Choroid plexus epithelial cell (primary cell): ENCODE measurements at places on chromosomes 2 and 18.

- no peak for DNase-seq
Observed at GRCh38 chr2:238786792-238787490, 60.9 kb upstream of the TWIST2 start.

DNA sequence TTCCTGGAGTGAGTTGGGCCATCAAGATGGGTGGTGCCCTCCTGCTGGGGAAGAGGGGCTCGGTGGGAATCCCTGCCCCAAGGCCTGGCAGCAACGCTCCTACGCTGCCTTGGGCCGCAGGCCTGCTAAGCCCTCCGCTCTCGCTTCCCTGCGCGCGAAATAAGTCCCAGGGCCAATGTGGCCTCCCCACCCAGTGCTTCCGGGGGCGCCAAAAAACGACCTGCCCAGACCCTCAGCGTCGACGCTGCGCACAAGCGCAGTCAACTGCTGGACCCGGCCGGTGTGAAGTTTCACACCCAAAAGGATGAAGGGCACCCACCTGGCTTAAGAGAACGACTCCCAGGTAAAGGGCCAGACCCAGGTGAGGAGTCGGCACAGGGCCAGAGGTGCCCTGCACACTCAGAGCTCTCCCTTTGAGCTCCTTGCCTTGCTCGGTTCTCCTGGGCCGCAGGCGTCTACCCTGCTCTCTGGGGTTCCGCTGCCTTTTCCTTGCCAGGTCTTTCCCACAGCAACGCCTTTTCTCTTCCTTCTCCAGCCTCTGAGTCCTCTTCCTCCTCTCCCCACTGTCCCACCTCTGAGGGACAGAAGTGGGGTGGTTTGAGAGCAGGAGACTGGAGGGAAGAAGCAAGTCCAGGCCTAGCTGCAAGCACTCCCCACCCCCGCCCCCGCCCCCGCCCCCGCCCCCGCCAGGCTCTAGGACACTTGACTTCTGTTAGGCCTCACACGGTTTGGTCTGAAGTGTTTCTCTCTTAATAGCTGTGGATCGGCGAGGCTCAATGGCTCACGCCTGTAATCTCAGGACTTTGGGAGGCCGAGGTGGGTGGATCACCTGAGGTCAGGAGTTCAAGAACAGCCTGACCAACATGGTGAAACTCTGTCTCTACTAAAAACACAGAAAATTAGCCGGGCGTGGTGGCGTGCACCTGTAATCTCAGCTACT lies at the start of gene DNAJC5G:
TSS of gene DNAJC5G (plus strand) at position 223 of the 940 bp plus-strand sequence. CDS start 1,296 bp downstream, outside the sequence.
- DNase-seq, result no peak

DNA sequence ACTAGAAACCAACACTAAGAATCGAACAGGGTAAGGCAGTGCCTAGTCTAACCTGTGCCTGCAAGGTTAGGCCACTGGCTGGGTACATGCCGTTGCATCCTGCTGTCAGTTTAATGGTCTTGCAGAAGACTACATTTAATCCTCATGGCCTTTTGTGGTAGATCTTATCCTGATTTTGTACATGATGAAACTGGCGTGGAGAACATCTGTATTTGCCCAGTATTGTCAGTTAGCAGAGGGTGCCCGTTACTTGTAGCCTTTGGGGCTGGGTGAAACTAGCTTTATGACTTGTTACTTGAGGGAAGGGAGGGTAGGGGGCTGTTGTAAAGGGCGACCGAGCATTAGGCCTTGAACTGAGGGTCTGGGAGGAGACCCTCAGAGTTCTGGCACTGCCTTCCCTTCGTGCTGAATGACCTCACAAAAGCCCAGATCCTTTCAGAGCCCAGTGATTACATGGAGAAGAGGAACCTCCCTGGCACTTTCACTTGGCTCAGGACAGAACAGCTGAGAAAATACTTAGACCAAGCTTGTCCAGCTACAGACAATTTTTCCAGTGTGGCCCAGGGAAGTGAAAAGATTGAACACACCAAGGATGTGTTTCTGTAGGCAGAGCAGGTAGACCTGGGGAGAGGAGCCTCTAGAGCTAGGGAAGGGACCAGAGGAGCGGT lies 19.5 kb downstream of the SLC20A1 start:
- DNase-seq, result no peak

DNA sequence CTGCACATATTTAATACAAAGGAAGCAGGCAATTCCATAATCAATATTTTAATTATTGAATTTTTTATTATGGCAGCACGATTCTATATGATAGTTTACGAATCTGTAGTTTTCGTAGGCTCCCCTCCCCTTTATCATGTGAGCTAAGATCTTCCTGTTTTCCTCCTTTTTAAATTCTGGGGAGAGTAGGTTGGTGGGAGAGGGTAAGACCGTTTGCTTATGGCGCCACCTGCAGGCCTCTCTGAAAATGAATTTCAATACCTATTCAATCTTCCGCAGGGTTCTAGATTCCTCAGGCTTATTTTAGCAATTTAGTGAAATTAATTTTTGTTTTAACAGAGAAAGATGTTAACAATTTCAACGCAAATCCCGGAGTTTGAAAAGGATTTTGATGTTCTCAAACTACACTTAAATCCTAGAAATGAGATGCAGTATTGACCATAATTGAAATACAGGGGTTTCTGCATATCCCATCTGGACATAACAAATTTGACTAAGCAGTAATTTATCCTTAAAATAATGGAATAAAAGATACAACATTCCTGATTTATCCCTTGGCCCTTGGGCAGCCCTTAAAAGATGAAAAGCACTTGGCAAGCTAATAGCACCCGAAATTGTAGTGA lies 12.8 kb upstream of the GBX2 start:
- DNase-seq, result peak; percentile 85

DNA sequence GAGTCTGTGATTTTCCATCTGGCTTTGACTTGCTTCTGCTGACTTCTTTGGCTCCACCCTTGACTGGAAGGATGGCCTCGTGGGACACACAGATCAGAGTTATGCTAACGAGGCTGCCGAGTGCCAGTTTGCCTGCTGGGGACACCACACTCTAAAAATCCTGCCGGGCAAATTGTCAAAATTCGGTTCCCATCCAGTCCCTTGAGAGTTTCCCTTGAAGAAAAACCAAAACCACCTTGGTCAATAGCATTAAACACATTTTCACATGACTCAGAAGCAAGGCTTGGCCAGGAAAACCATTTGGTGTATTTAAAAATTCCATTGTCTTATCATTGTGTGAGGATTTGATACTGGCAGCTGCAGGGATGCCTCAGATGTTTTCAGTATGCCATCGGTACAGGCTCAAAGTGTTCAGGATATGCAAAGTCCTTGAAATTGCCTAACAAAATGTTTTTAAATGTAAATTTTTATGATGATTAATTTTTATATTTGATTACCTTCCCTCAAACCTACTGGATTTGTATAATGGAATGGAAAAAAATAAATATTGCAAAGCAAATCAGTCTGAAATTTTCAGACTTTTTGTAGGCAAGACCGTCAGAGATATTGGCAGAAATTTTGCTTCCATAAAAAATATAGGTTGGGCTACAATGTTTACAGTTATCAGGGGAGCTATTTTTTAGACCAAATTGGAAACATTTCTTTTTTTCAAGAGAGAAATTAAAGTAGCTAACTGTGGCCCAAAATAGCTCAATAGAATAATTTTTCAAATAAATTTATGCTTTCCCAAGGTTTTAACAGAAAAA lies 41.6 kb downstream of the KCNE4 start:
- DNase-seq, result peak; percentile 39

DNA sequence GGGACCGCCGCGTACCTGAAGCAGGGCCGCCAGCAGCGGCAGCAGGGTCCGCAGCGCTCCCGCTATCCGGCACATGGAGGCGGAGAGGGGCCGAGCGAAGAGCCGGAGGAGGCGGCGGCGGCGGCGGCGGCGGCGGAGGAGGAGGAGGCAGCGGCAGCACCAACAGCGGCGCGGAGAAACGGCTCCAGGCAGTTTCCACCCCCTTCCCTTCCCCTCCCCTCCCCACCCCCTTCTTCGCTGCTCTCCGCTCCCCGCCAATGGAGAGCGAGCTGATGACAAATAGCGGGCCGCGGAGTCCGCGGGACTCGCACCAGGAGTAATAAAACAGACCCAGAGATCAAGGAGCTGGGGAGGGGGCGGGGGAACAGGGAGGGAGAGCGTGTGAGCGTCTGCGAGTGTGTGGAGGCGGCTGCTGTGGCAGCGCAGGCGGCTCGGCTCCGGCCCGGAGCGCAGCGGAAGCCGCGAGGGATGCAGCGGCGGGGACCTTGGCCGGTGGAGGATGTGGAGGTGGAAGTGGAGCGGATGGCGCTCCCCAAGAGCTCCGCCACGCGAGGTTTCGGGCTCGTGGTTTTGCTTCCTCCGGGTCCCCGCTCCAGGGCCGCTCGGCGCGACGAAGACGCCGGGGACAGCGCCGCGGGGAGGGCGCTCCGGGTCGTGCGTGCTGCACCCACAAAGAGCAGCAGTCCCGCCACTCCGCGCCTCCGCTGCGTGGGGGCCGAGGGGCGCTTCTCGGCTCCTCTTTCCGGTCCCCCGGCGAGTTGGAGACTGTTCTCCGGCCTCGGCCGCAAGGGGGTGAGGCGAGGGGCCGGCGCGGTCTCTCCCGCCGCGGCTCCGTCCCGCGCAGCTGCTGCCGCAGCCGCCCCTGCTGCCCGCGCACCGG lies at the start of gene CDH2:
TSS of gene CDH2 (minus strand) at position 183 of the 880 bp plus-strand sequence. CDS start at position 75, 108 bp downstream.
- DNase-seq, result peak; percentile 84

DNA sequence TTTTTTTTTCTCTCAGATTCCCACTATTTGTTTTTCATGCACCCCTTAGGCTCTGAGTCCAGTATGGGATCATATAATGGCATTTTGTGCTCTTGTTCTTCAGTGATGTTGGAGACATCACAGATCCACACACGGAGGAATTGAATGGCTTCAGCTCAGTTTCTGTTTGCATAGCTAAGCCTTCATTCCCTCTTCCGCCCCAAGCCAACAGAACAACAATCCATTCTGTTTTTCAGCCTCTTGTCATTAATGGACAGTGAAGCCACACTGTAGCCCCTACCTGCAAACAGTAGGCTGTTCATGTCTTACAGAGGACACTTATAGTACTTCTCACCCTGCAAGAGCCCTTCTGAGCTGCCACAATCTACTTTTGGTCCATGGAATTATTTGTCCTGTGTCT lies 64.0 kb upstream of the ZSWIM2 start:
- no peak for DNase-seq

DNA sequence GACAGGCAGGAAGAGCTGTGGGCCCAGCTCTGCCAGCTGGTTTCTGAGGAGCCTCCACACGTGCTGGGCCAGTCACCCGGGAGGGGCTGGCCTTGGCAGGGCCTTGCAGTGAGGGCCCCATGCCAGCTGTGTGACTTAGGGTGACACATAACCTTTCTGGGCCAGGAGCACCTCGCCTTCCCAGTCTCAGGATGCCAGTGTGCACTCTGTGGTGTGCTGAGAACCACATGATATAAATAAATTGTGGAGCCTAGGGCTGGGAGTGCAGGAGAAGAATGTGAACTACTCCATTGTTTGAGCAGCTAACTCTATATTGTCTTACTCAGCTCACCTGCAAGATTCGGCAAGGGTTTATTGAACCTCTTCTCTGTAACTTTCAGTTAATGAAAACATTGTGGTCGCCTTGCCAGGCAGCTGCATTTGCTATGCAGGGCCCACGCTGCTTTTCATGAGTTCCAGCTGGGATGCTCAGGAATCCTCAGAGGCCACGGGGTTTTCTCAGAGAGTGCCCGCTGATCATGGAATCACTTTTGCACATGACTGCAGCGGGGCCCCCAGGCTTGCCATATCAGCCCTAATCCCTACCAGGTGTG lies 222.3 kb downstream of the SH3RF3 start:
- DNase-seq, result no peak

DNA sequence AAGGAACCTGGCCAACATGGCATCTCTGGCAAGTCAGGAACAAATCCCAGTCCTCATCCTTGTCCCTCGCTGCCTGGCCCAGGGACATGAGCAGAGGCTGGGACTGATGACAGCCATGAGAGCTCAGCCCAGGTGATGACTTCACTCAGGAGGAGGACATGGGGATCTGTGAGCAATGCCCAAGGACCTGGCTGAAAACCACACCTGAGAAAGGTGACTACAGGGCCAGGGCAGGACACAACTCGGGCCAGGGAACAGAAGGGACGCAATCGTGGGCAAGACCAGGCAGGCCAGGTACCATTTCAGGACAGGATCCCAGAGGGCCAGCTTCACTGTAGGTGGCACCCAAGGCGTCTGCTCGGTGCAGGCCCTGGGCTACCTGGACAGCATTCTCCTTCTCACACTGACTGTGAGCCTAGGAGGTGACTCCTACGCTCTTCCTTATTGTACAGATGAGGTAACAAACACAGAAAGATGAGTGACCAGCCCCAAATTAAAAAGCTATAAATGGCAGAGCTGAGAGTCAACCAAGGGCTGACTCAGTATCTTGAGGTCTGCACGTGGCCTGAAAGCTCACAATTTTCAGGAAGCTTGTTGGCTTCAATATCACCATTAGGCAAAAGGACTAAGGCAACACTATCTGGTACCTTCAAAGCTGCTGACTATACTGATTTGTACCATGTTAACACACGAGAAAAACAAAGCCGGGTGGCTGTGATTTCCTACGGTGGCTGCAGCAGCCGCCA lies 141.1 kb downstream of the EIPR1 start:
- no peak for DNase-seq

DNA sequence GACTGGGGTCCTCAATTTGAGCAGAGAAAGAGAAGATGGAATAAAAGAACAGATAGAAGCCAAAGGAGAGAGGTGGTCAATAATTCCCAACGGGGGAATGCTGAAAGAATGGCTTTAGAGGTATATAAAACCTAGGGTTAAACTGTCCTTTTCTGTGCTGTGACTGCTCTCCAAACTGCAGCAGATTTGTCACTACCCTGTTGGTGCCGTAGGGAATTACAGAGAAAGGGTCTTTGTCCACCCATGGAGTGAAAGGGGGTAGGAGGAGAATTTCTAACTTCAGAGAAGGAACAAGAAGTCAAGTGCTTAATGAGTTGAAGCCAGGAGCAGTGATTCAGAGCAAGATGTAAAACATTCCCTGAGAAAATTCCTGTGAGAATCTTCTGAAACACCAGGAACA lies 486.5 kb downstream of the NUP35 start:
- DNase-seq, result no peak

GRCh38 chr18:6504605-6505497 lies 90.1 kb upstream of the L3MBTL4 start:
- DNase-seq, result no peak

GRCh38 chr2:74708296-74708695 lies 54.2 kb downstream of the SEMA4F start:
- DNase-seq, result no peak

DNA sequence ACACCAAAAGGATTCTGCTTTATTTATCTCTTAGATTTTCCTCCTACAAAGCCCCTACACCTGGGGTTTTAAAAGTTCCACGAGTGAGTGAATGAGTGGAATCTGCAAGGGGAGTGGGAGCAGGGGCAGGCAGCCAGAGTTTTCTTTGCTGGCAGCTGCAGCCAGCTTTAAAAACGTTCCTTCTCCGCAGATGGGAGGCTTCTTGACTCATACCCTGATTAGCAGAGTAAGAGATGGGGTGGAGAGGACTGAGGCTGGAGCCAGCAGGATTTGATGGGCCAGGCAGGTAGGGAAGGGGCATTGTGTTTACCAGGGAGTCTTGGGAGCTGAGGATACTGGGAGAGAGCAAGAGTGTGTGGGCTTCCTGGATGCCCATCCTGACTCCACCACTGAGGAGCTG lies 99.6 kb upstream of the TNP1 start:
- no peak for DNase-seq

GRCh38 chr18:31610286-31611205 lies 18.9 kb downstream of the TTR start:
- peak; percentile 40 for DNase-seq
